Stimulated activated CD4-positive, alpha-beta T cell treated with anti-CD3 and anti-CD28 coated beads, Interleukin-2, amount 100 ng/mL, for 24 hours (primary cell): ENCODE measurements at places on chromosomes 2 and 18.

GRCh38 chr2:109683452-109683851 lies 69.3 kb downstream of the SOWAHC start:
- no peak for DNase-seq

- no peak for DNase-seq
Observed at GRCh38 chr2:207993151-207993763, 32.1 kb downstream of the PLEKHM3 start.

GRCh38 chr2:88095022-88095421 lies 27.4 kb downstream of the SMYD1 start:
- DNase-seq: no peak

- DNase-seq: no peak
Observed at GRCh38 chr2:48572816-48573215, 42.9 kb downstream of the STON1 start.

- DNase-seq: no peak
Observed at GRCh38 chr2:107556038-107556627, 270.6 kb upstream of the RGPD4 start.

DNA sequence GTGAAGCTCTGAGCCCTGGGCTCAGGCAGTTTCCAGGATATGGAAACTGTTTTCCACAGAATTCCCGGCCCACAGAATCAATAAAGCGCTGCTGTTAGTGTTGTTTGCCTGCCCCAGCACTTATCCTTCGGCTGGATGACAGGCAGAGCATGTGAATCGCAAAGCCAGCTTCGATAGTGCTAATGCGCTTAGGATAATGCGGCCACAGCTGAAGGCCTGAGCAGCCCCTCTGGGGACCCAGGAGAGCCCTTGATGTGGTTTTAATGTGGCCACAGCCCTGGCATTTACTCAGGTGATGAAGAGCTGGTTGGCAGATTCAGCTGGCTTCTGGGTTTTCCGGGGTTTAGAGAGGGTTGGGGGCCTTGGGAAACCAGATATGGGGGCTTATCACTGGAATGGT lies 23.7 kb downstream of the PCARE start:
- no peak for DNase-seq

DNA sequence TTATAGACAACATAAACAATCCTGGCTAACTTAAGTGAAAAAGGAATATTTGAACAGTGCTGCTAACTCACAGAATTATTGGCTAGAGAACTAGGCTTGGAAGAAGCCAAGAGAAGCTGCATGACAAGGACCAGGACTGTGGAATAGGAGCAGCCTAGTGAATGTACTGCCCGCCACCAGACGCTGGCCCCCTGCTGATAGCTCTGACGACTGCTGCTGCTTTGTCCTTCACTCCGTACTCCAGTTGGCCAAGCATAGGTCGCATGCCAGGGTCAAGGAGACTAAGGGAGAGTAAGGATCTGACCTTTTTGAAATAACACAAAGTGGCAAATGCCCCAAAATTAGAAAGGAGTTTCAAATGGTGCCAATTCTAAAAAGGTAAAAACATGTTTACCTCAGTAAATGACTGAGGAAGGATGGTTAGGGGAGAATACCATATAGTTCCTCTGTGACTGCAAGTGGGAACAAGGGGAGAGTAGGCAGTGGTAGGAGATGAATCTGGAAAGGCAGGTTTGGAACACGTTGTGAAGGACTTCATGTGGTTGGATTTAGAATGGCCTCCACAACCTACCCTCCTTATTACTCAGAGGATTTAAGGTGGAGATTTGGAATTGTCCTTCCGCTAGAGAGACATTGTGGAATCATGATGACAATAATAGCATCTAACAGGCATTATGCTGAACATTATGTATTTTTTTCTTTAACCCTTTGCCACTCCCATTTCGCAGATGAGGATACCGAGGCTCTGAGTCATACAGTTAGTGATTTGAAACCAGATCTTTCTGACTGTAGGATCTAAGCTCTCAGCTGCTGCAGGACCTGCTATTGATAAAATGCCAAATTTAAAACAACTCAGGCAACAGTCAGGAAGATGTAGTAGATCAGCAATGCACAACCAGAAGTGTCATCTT lies 19.5 kb downstream of the STRADB start:
- DNase-seq: no peak

GRCh38 chr2:229952256-229952835 lies 30.0 kb downstream of the FBXO36 start:
- DNase-seq: no peak

- no peak for DNase-seq
Observed at GRCh38 chr2:237431372-237431771, 17.4 kb upstream of the COL6A3 start.

GRCh38 chr18:10319026-10319425 lies 135.4 kb upstream of the APCDD1 start:
- no peak for DNase-seq

DNA sequence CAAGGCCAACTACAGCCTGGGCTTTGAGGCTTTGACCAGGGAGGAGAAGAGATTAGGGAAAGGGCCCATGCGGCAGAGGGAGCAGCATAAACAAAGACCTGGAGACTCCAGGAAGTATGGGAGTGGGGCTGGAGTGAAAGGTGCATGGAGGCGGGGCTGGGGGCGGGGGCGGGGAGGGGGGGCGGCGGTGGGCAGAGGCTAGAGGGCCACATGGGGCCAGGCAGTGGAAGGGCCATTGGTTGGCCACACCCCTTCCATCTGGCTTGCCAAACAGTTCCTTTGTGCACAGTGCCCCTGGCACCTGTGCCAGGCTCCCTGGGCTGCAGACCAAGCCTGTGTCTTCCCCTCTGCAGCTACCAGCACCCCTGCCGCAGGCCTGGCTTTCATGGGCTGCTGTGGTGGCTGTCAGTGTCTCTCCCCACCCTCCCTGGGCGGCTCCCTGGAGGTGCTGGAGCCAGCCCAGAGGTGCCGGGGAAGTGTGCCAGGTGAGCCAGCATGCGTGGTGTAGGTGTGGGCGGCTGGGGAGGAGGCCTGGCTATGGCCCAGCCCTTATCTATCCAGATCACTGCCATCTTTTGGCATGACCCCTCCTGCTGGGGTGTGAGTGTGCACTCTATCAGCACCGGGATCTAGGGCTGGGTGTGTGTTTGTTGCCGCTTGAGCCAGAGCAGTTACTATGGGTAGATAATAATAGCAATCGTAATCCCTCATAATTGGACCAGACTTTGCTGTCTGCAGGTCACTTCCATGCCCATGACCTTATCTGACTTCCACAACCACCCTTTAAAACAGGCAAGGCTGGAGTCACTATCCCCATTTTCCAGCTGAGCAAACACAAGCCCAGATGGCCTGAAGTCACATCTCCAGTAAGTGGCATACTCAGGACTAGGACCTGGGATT lies 30.5 kb downstream of the DNMT3A start:
- DNase-seq: no peak

- no peak for DNase-seq
Observed at GRCh38 chr2:204024503-204024902, 87.9 kb downstream of the ICOS start.

DNA sequence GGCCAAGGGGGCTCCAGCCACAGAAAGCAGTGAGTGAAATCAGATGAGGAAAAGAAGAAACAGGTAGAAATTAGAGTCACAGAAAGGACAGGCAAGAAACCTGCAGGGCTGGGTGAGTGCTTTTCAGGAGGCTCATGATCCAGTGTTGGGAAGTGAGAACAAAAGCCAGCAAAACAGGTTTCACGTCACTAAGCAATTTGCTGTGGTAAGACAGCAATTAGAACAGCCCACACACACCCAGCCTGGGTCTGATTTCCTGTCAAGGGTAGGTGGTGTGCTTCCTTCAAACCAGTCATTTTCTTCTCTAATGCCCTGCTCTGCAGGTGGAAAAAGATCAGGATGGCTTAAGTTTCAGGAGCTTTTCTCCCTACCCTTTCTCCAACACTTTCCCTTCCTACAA lies 52.9 kb upstream of the XDH start:
- DNase-seq: no peak

- no peak for DNase-seq
Observed at GRCh38 chr2:235468978-235469655, 24.7 kb upstream of the AGAP1 start.

- DNase-seq: no peak
Observed at GRCh38 chr18:40473221-40474029, 1481.6 kb upstream of the PIK3C3 start.

DNA sequence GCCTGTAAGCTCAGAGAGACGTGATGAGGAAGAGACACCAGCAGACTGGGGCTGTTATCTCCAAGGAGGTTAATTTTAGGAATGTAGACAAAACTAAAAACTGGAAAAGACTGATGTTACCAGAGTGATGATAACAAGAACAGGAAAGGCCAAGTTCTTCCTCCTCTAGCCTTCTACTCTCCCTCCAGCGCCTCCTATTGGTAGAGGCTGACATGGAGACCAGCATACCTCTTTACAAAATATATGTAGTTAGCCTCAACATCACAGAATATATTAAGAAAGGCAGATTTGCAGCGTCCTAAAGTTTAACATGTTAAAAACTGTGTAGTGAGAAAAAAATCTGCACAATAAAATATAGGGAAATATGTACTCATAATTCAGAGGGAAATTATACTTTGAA lies 66.0 kb downstream of the TCF4 start:
- DNase-seq: no peak

DNA sequence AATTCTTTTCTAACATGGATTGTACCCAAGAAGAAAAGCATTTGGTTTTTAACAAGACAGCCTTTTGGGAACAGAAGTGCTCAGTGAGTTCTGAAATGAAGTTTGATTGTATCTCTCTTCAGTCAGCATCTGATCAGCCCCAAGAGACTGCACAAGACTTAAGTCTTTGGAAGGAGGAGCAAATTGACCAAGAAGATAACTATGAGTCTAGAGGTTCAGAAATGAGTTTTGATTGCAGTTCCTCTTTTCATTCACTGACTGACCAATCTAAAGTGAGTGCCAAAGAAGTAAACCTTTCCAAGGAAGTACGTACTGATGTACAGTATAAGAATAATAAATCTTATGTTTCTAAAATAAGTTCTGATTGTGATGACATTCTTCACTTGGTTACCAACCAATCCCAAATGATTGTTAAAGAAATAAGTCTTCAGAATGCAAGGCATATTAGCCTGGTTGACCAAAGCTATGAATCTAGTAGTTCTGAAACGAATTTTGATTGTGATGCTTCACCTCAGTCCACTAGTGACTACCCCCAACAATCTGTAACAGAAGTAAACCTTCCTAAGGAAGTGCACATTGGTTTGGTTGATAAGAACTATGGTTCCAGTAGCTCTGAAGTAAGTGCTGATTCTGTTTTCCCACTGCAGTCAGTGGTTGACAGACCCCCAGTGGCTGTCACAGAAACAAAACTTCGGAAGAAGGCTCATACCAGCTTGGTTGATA lies 31.2 kb downstream of the ZDBF2 start:
- DNase-seq: no peak
